ENCODE measurements at places on chromosomes 7 and 10. TPM values are rescaled to one million over a fixed set of nuclear protein-coding genes. Genes with fewer than 3 reads are reported as not detected.

MYL7 gene
- total RNA-seq, result not detected

PTPRN2 gene
- total RNA-seq, result 2.6 TPM

GPR146 gene
- 13.8 TPM for total RNA-seq

FAM13C gene
- not detected for total RNA-seq

ELOVL3 gene
- total RNA-seq, result not detected

Measured in activated CD4-positive, alpha-beta T cell treated with anti-CD3 and anti-CD28 coated beads, Interleukin-2, amount 10 ng/mL, durations not matched to agents 7 days and 5 days (primary cell).